NCI-H446 (cell line): ENCODE measurements at places on chromosomes 4 and X.

DNA sequence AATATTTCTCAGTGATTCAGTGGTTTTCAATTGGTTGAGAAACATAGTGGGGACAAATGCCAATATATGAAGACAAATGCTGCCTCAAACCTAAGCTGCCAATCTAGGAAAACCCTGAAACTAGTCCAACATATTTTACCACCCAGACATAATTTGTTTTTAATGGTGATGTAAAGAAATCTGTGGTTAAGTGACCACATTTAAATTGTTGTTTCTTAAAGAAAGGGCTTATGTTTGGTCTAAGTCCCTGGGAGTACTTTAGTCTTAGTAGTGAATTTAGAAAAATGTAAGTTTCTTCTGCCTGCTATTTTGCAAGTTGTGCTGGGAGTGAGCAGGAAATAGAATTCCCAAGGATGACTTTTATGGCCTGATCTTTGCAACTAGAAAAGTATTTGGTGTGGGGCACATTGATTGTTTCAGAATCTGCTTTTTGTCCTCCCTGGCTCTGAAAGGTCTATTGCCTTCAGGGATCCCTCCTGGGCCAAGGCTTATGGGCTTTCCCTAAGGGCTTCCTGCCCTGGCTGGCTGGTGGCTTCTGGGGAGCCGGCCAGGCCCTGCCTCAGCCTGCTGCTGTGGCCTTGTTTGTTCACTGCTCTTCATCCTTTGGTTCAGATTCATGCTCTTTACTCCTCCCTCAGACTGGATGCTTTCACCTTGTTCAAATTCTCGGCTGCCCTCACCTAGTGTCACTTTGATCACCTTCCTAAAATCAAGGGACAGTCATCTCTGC, 169.8 kb upstream of the JADE1 start:
- no peak for DNase-seq

- DNase-seq, result no peak
These were observed 44.1 kb upstream of the FRMD7 start for GRCh38 chrX:132171881-132172280.

DNA sequence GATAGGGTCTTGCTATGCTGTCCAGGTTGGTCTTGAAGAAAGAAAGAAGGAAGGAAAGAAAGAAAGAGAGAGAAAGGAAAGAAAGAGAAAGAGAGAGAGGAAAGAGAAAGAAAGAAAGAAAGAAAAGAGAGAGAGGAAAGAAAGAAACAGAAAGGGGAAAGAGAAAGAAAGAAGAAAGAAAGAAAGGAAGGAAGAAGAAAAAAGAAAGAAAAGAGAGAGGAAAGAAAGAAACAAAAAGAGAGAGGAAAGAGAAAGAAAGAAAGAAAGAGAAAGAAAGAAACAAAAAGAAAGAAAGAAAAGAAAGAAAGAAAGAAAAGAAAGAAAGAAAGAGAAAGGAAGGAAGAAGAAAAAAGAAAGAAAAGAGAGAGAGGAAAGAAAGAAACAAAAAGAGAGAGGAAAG, 95.8 kb upstream of the SHOX start:
- DNase-seq, result no peak

- no peak for DNase-seq
These were observed 237.9 kb downstream of the SNCA start for GRCh38 chr4:89599026-89599425.

DNA sequence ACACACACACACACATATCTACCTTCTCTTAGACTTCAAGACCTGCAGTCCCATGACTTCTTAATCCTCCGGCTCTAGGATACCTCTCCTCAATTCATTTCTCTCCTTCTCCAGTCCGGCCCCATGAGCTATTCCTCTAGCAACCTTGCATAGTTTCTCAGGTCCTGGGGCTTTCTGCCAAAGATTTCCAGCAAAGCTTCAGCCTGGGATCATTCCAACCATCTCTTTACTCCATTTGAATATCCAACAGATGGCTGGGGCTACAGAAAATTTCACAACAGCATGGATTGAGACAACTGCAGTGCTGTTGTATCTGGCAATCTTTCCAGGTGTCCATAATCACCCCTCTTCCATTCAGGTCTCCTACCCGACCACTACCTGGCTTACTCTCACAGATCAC, 184.1 kb downstream of the DCHS2 start:
- DNase-seq, result no peak

- no peak for DNase-seq
These were observed 453 bp upstream of the PBDC1 start for GRCh38 chrX:76172325-76172893.

DNA sequence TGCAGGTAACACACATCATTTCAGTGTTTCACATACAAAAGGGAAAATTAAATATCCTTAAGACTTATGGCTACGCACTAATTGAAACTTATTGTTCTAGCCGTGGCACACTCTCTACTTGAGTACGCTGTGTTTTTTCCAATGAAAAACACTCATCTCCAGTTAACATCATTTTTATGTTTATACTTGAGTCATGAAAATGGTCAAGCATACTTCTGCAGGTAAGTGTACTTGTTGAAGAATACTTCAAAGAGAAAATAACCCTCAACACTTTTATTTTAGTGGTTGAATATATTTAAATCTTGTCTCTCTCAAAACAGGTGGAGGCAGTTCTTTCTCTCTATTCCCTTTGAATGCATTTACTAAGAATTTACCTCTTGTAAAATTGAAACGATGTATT, 538.7 kb upstream of the PCDH7 start:
- DNase-seq, result no peak

- DNase-seq, result no peak
These were observed 117.0 kb downstream of the DCTD start for GRCh38 chr4:182800216-182800515.

DNA sequence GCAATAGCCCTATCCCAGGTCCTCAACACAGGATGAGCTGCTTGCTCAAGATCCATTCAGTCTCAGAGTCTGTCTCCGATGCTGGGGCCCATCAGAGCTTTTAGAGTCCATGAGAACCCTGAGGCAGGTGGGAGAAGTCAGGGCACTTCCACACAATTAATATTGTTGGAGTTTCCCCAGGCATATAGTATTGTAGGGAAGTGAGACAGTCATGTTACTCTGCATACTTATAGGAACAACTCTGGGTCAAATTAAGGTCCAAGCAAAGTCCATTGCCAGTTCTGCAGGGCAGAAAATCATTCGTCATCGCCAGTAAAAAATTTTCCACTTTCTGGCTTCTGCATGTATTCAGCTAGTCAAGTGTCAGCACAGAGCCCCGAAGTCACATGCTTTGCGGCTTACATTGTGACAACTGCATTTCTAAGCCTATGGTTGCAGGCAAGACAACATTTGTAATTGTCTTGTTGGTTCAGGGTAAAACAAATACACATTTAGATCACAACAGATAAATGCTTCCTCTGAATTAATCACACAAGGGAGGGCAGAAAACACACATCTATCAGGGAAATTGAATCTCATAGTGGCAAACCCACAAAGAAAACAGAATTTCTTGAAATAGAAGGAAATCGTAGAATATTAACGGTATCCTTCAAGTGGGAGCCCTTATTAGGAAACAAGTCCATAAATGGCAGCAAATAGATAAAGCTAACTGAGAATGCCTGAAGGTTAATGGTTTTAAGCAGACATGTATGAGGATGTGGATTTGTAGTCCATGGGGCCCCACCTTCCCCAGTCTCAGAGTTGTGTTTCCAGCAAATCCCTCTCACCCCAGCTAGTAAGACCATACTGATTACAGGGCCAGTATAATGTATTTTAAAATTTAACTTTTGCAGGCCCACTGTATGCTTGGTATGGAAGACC, 412.1 kb upstream of the RASGEF1B start:
- DNase-seq, result no peak

GRCh38 chr4:41095973-41096372, 118.4 kb downstream of the APBB2 start:
- DNase-seq, result no peak

DNA sequence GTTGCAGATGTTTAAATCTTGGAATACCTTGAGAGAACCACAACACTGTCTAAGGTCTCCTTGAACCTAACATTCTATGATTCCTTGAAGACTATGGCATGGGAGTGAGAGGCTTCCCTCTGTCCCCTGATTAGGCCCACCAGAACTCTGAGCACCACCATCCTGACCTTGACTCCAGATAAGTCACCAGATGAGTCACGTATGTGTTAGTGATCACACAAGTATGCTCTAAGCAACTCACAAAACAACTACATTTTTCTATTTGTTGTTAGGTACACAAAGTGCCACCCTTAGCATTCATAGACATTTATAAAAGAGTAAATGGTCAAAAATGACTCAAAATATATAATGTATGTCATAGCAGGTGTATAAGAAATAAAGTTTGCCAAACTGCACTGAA, 252.9 kb upstream of the CXXC4 start:
- no peak for DNase-seq

GRCh38 chr4:180925805-180926204, 1317.4 kb upstream of the TENM3 start:
- DNase-seq, result no peak

DNA sequence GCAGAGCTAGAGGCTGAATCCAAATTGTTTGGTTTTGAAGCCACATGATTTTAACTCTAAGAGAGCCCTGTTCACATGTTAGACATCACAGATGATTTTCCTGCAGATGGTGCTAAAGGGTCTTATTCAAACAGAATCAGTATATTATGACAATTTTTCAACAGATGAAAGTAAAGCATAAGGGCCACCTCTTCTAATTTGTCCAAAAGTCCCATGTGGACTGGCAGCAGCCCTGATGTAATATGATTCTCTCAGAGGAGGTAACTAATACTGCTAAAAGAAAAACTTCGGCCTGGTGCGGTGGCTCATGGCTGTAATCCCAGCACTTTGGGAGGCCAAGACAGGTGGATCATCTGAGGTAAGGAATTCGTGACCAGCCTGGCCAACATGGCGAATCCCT, 26.0 kb upstream of the SETD7 start:
- no peak for DNase-seq

GRCh38 chr4:14871676-14872430, 130.4 kb upstream of the CPEB2 start:
- no peak for DNase-seq

DNA sequence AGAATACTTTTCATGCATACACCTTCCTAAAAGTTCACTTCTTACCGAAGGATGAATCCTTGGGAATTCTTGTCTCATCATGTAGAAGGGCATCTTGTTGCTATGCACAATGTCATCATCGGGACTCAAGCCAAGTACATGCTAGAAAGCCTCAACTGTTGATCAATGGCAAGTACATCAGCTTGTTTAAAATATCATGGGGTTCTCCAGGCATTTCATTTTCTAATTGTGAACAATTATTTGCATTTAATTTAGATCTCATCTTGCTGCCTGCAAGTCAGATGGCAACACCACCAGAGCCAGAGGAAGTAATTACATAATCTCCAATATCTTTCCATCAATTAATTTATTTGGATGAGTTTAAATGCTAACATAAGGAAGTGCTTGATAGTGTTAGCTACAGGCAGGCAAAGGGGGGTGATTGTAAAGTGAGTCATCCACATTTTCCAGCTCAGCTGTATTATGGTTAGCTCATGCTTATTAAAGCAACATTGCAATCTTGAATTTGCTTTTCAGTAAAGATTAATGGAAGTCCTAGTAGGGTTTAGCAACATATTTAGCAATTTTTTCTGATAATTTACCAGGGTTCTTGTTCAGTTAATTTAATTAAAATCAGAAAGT, 356.5 kb downstream of the CBLL2 start:
- DNase-seq, result peak; percentile 7

DNA sequence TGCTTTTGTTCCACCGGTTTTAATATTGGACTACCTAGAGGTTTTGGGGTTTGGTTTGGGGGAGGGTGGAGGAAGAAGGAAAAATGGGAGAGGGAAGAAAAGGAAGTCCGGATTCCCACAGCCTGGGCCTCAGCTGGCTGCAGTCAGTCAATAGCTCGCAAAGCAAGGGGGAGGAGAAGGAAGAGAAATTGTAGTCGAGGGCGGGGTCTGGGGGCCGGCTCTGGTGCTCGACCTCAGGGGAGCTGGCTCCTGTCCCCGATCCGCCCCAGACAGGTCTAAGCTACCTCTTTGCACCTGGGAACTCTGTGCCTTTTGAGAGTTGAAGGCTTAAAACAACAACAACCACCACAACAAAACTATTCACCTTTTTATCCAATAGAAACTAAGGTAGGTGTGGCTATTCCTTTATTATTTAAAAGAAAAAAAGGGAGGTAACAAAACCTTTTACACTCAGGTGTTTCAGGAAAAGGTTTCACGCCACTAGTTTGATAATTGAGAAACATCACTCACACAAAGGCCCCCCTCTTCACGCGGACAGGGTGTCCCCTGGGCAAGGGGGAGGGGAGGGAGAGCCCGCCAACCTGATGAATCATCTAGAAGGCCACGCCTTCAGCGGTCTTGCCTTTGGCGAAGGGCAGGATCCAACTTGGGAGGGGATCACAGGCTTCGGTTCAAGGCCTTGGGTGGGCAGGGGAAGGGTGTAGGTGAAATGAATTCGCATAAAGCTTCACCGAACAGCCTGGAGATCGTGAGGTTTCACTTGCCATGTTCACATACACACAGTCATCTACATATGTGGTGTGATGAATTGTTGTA, 1.6 kb upstream of the LNX1 start:
- no peak for DNase-seq

GRCh38 chr4:149247164-149247563, 568.5 kb downstream of the IQCM start:
- no peak for DNase-seq

DNA sequence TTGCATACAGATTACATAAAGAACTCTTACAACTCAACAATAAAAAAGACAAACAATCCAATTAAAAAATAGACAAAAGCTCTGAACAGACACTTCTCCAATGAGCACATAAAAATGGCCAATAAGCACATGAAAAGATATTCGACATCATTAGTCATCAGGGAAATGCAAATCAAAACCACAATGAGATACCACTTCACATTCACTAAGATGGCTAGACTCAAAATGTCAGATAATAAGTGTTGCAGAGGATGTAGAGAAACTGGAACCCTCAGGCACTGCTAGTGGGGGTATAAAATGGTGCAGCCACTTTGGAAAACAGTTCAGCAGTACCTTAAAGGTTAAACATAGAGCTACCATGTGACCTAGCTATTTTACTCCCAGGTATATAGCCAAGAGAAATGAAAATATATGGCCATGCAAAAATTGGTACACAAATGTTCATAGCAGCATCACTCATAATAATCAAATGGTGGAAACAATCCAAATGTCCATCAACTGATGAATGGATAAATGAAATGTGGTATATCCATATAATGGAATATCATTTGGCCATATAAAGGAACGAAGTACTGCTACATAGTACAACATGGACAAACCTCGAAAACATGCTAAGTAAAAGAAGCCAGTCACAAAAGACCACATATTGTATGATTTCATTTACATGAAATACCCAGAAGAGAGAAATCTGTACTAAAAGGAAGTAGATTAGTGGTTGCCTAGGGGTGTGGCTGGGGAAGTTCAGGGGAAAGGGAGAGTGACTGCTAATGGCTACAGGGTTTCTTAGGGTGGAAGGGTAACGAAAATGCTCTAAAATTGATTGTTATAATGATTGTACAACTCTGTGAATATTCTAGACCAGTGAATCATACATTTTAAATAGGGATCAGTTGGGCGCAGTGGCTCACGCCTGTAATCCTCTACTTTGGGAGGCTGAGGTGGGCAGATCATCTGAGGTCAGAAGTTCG, 29.4 kb downstream of the SASH3 start:
- DNase-seq, result no peak

DNA sequence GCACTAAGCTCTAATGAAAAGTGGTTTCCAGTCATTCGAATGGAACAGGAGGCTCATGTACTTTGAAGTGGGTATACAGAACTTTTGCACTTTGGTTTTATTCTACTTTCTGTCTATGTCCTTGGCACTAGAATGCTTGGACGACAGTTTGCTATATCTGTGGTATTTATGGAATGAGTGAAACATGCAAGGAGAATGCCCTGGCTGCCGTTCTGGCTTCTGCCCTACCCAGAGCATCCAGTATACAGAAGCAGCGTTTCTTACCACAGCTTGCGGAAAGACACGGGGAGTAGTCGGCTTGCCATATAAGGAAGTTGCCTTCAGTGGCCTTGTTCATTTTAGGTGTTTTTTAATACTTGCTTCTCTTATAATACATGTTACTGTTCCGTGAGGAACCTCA, 98.0 kb downstream of the TBL1X start:
- no peak for DNase-seq
